ENCODE measurements at places on chromosomes 4 and X.
A peak's percentile ranks its signal among the peaks of the same experiment; 100 is the strongest.

DNA sequence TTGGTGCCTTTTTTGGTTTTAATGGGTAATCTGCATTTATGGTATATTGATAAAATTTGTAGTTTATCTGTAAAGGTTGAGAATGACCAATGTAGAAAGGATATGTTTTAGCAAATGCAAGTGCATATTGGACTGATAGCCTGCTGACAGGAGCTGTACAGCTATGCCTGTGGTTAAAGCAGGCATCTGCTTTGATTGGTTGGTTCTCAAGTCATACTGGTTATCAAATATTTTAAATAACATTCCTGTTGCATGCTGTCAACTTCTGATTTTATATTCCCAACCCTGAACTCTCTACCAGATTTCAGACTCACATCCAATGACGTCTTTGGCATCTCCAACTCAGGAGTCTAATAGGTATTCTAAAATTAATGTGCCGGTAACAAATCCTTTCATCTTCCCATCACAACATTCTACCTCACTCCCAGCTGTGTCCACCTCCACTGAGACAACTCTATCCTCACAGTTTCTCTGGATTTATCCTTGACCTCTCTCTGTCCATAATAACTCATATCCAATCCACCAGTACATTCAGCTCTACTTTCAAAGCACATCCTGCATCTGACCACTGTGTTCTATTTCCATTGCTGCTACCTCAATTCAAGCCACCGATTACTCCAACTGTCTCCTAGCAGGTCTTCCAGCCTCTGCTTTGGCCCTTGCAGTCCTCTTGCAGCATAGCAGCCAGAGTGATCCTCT lies 125.7 kb downstream of the CAMK2D start:
- no peak for DNase-seq

DNA sequence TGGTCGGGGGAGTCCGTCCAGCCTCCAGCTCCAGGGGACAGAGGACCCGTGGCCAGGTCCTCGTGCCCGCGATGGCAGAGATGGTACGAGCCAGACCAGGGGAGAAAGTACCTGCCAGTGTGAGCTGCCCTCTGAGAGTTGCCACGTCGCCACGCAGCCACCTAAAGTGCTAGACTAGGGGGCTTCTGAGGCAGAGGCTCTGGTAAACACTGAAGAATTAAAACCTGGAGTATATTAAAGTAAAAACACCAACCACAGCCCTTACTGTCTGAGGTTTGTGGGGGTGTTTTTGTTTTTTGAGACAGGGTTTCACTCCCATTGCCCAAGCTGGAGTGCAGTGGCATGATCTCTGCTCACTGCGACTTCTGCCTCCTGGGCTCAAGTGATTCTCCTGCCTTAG lies 60.1 kb upstream of the SORCS2 start:
- DNase-seq = no peak

DNA sequence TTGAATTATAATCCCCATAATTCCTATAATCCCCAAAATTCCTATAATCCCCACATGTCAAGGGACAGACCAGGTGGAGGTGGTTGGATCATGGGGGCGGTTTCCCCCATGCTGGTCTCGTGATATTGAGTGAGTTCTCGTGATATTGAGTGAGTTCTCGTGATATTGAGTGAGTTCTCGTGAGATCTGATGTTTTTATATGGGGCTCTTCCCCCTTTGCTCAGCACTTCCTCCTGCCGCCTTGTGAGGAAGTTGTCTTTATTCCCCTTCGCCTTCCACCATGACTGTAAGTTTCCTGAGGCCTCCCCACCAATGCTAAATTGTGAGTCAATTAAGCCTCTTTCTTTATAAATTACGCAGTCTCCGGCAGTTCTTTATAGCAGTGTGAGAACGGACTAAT lies 36.6 kb upstream of the GPR78 start:
- DNase-seq = no peak

GRCh38 chrX:125953814-125954213 lies 212.3 kb downstream of the DCAF12L2 start:
- no peak for DNase-seq

DNA sequence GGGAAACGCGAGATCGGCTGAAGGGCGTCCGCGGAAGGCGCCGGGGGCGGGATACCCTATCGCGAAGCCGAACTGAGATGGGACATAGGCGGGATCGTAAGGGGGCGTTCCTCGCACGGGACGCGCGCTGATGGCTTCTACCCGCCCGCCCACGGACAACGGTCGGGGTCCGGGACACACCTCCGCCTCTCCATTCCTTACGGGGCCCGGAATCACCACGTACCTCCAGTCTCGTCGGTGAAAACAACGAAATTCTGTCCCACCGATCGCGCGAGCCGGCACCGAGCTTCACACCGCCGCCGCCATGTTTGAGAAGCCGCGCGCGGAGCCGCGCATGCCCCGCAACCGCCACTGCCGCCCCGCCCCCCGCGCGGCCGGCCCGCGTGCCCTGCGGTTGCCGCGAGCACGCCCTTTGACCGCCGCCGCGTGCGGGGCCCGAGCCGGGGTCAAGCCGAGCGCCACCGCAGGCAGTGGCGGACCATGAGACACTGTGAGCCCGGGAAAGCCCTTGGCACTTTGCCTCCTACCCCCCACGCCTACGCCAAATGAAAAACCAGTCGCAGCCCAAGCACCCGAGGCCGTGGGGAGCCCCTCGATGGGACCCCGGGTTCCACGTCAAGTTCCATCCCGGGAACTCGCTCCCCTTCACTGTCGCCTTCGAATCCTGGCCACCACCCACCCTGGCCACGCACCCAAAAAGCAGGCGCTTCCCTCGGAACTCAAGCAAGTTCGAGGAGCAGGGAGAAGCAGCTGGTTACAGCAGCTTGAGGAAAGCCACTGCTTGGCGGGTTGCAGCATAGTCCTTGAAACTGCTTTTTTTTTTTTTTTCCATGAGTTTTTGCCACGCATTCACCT lies at the start of gene SCML2:
Gene SCML2 (minus strand): TSS at position 320 of the 855 bp plus-strand sequence. CDS start 20,617 bp downstream, outside the sequence.
- peak; percentile 30 for DNase-seq

All from muscle of back (tissue), 13 donors.